ENCODE measurements at places on chromosomes 7 and 10. TPM values are rescaled to one million over a fixed set of nuclear protein-coding genes. Genes with fewer than 3 reads are reported as not detected.

ACSM6 gene
- 0.21 TPM for polyA plus RNA-seq

PROSER2 gene
- polyA plus RNA-seq = not detected

OPALIN gene
- polyA plus RNA-seq = not detected

CUBN gene
- not detected for polyA plus RNA-seq

CPA4 gene
- polyA plus RNA-seq = not detected

WIPF3 gene
- polyA plus RNA-seq = 0.03 TPM

VPS37D gene
- not detected for polyA plus RNA-seq

TMEM184A gene
- not detected for polyA plus RNA-seq

IDE gene
- 57.1 TPM for polyA plus RNA-seq

NACAD gene
- not detected for polyA plus RNA-seq

VSTM2A gene
- not detected for polyA plus RNA-seq

FAM24B gene
- polyA plus RNA-seq = 5.5 TPM

AGR3 gene
- not detected for polyA plus RNA-seq

ADRB1 gene
- polyA plus RNA-seq = 0.92 TPM

ADCYAP1R1 gene
- not detected for polyA plus RNA-seq

HIBADH gene
- polyA plus RNA-seq = 28.8 TPM

NKX1-2 gene
- polyA plus RNA-seq = not detected

CYP3A5 gene
- polyA plus RNA-seq = 0.58 TPM

AGMO gene
- polyA plus RNA-seq = not detected

PTPRZ1 gene
- polyA plus RNA-seq = not detected

GNB2 gene
- polyA plus RNA-seq = 33.6 TPM

KCP gene
- polyA plus RNA-seq = 4.0 TPM

C7orf33 gene
- not detected for polyA plus RNA-seq

GPR22 gene
- polyA plus RNA-seq = 0.36 TPM

IDI2 gene
- not detected for polyA plus RNA-seq

FAM25G gene
- not detected for polyA plus RNA-seq

MUC12 gene
- polyA plus RNA-seq = 4.3 TPM

TRIM8 gene
- polyA plus RNA-seq = 25.2 TPM

HMX3 gene
- 8.8 TPM for polyA plus RNA-seq

NPSR1 gene
- not detected for polyA plus RNA-seq

CNPY4 gene
- 6.3 TPM for polyA plus RNA-seq
